Skeletal muscle tissue (tissue), 5 donors: ENCODE measurements at places on chromosomes 1 and 21. TPM values are rescaled to one million over a fixed set of nuclear protein-coding genes. Genes with fewer than 3 reads are reported as not detected.

GJB5 gene
- total RNA-seq = not detected

MYOG gene
- total RNA-seq = 247 TPM

HSF2BP gene
- total RNA-seq = 1.6 TPM

AIRE gene
- total RNA-seq = not detected

PKP1 gene
- 3.7 TPM for total RNA-seq

IFT25 gene
- total RNA-seq = 13.6 TPM

RPAP2 gene
- total RNA-seq = 31.8 TPM

DMBX1 gene
- total RNA-seq = not detected

OR2T33 gene
- total RNA-seq = not detected

LRRN2 gene
- 2.1 TPM for total RNA-seq

GUCA2B gene
- total RNA-seq = not detected

EXTL1 gene
- 0.52 TPM for total RNA-seq

C4BPA gene
- total RNA-seq = 0.52 TPM

GIPC2 gene
- total RNA-seq = 1.6 TPM

ITGB3BP gene
- total RNA-seq = 14.1 TPM

ZNF648 gene
- total RNA-seq = under 0.01 TPM

NPHS2 gene
- not detected for total RNA-seq

DPYD gene
- total RNA-seq = 18.8 TPM

SLFNL1 gene
- total RNA-seq = 0.52 TPM

CYP4Z1 gene
- 1.0 TPM for total RNA-seq
